Stimulated activated CD4-positive, alpha-beta T cell treated with anti-CD3 and anti-CD28 coated beads, Interleukin-4, amount 100 ng/mL, for 4 hours (primary cell): ENCODE measurements at places on chromosomes 16 and 17.

- DNase-seq: no peak
Observed at GRCh38 chr17:34654881-34655276, 75.5 kb downstream of the TMEM132E start.

DNA sequence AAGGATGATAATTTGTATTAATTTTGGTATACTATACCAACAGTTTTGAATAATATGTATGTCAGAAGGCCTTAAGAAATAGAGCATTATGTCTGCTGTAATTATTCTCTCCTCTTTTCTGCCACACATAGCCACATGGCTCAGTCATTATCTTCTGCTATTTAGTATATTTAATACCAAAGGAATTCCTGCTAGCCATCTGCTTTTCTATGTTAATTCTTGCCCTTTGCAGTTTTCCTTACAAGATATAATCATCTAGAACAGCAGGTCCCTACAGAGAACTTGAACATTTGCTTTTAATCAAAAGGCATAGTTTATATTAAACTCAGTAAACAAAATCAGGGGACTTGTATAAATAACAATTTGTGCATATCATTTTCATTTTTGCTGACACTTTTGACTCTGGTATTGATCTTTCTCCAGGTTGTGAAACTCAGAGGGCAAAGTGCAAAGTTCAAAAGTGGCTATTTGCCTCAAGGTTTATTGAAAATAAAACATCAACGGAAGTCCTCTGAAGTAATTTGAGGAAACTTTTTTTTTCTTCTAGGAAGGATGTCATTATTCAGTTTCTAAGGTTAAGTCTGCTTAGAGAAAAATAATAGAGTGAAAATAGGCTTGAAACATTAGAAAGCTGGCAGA, 702.0 kb downstream of the KCNJ2 start:
- no peak for DNase-seq

- DNase-seq: no peak
Observed at GRCh38 chr16:84275585-84276151, 19.0 kb upstream of the WFDC1 start.

DNA sequence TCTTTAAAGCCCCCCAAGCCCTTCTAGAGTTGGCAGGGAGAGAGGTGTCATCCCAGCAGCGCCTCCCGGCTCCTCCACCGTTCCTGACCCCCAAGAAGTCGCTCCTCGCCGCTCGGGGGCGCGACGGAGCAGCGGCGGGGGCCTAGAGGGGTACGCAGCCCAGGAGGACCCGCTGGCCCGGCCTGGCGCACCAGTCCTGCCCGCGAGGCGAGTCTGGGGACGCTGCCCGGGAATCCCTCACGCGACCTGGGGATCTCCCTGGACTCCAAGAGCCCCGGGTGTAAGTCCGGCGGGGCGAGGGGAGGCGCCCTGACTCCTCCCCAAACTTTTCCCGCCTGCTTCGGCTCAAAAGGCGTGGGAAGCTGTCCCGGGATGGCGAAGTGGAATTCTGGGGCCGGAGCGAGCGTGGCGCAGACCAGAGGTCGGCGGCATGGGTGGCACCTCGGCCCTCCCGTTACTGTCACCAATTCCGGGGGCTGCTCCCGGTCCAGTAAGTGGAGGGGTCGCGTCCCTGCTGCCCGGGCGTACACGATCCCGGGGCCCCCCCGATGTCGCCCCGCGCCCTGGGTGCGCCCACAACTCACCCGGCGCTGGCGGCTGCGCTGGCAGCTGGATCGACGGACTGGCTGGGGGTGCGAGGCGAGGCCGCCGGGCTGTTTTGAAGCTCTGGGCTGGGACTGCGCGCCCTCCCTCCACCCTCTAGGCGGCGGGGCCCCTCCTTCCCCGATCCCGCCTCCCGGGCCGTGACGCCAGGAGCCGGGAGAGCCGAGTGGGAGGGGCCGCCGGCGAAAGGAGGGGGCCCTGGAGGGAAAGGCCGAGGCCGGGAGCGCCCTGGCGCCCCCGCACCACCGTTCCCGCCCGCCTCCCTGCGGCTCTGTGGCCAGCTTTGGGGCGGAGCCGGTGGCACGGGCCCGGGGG, at the start of gene EMP2:
Gene EMP2 (minus strand): TSS at position 634 of the 918 bp plus-strand sequence. CDS start 32,981 bp downstream, outside the sequence.
- no peak for DNase-seq
